ENCODE measurements at places on chromosomes 5 and 9.

- DNase-seq, result no peak
These were observed 30.1 kb downstream of the MAMDC2 start for GRCh38 chr9:70073756-70074155.

- DNase-seq, result no peak
These were observed 233.2 kb downstream of the FBXL17 start for GRCh38 chr5:108148715-108149139.

DNA sequence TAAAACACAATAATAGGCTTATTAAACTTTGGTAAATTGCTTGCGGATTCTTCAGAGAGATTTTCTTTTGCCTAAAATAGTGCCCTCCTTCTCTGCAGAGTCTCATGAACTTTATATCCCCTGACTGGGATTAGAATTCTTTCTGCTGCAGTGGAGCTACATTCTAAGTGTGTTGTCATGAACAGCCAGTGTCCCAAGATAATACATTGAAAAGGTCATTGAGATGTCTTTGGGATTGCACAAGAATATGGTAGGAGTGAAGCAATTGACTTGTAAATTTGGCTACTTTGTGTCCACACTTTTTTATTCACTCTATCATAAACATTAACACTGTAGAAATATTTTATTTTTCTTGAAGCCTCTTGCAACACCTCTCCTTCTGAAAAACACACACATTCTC lies 604.5 kb downstream of the GABRG2 start:
- no peak for DNase-seq

DNA sequence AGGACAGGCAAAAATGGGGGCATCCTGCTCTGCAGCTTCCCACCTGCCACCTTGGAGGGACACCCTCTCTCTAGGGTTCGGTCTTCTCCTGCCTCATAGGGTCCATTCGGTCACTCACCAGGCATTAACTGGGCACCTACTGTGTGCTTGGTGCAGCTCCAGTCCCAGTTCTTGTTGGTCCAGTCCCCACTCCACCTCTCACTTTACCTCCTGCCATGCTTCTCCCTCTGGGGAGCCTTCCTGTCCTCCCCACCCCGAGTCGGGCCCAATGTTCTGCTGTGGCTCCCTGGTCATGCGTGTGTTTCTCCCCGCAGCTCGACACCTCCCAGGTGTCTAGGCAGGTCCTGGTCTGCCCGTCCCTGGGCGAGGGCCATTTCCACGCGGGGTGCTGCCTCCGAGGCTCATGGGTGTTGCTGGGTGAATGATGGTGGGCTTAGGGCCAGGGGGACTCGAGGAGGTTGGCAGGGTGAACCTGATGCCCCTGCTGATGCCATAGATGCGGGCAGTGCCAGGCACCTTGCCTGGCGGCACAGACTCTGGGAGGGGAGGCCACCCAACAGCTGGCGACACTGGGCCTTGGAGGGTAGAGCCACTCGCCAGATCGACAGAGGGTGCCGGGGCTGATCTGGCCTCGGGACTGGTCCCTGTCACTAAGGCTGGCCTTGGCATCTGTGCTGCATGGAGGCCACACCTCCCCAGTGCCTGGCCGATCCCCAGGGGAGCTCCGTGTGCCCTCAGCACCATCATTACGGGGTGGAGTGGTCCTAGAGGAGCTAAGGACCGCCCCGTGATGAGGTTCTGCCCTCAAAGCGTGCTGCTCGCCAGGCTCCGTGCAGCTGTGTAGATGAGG lies 66.0 kb upstream of the RNU6ATAC start:
- DNase-seq, result no peak

DNA sequence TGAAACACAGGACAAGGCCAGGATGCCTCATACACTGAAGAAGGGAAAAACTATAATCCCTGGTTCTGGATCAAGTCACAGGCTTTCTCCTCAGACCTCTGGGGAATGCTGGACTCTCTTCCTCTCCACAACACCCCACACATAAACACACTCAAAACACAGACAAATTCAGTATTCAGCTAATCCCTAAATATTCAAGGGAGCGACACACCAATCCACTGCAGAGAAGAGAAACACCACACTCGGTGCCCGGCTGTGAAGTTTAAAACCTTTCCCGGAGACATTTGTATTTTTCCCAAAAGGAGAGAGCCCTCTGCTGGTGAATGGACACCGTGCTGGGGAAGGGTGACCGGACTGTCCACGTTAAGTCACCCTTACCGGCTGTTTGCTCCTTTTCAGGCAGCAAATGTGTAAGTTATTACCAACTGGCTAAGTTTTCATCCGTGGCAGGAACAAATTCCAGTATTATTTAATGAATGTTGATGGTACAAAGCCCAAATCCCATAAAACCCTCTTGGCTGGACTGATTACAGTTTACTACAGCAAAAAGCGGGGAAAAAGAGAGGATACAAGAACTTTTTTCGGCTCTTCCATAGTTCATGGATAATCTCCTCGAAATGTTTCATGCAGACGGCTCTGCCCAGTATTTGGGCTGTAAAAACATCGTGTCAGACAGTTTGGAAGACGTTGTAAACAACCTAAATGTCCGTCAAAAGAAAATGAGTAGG lies 130.9 kb upstream of the SLC30A5 start:
- DNase-seq, result no peak

GRCh38 chr5:7678030-7678429 lies 172.9 kb downstream of the CFAP90 start:
- DNase-seq, result no peak

DNA sequence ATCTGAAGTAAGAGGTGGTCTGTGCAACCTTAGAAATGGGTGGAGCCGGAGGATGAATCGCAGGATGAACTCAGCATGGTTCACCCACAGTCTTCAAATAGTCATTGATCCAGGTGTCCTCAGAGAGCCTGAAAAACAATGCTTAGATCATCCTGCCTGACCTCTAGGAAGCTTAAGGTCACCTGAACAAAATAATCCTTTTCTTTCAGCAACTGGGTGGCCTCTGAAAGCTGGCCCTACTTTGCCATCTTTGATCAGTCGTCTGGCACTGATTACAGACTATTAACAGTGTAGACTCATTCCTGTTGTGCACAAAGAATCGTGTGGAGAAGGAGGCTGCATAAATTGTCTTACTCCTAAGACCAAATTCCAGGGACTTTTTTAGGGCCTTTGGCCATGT lies 50.7 kb downstream of the PIP5K1B start:
- DNase-seq, result no peak

GRCh38 chr9:17230646-17231045 lies 95.8 kb downstream of the CNTLN start:
- DNase-seq, result no peak

- no peak for DNase-seq
These were observed 160.2 kb downstream of the SSBP2 start for GRCh38 chr5:81590498-81591384.

DNA sequence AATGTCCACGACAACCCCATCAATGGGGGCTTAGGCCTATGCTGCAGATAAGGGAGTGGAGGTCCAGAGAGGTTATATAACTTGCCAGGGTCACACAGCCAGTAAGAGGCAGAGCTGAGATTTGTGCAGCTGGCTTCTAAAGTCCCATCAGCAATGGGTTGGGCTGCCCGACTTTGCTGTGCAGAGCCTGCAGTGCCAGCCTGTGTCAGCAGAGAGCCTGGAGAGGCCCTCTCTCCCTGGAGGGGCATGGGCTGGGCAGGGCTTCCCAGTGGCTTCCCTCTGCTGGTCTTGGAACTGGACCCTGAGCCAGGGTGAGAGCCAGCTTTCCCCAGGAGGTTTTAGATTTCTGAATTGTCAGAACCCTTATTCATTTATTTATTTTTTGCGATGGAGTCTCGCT lies 77.2 kb upstream of the RAPGEF1 start:
- DNase-seq, result no peak

DNA sequence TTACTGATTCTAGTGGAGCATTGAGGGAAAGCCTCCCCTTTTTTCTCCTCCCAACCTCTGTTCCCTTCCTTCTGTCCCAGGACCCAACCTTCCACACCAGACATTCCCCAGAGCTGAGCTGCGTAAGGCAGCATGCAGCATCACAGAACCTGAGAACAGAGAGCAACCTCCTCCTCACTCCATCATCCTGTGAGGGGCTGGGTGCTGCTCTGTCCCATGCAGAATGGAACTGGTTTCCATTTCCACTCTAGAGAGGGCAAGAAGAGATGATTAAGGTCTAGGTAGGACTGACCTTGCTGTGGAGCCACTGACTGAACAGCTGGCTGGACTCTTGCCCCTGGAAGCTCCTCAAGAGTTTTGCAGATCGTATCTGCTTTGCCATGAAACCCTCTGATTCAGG lies 30.1 kb upstream of the IL7R start:
- DNase-seq, result no peak
